ENCODE measurements at places on chromosomes 1 and 21.

GRCh38 chr1:13541435-13542215 is 27.8 kb upstream of the LRRC38 start:
- no peak for DNase-seq

DNA sequence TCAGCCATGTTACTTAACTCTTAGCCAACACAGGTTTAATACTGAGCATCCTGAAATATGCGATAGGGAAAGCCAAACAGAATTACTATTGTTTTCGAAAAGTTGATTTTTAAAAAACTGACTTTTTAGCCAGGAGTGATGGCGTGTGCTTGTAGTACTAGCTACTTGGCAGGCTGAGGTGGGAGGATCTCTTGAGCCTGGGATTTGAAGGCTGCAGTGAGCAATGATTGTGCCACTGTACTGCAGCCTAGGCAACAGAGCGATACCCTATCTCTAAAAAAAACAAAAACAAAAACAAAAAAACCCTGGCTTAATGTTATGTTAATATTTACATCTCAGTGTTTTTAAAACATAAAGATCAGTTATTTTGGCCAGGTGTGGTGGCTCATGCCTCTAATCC is 16.7 kb downstream of the NMNAT1 start:
- DNase-seq: no peak

DNA sequence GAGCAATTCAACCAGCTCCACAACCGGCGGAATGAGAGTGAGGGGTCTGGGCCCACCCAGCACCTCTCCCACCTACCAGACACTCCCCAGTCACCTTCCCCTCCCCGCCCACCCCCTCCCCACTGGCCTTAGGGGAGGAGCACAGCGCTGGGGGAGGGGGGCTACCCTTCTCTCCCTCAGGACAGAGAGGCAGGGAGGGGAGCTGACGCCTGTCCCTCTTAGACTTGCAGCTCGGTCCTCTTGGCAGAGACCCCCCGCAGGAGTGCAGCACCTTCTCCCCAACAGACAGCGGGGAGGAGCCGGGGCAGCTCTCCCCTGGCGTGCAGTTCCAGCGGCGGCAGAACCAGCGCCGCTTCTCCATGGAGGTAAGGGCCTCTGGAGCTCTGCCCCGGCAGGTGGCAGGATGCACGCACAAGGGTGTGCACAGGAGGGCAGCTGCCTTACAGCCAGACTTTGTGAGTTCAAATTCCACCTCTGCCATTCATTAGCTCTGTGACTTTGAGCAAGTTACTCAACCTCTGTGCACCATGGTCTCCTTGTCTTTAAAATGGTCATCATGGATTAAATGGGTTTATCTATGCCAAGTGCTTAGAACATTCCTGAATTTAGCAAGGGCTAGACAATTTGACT is 18.9 kb downstream of the CDK18 start:
- DNase-seq: no peak

DNA sequence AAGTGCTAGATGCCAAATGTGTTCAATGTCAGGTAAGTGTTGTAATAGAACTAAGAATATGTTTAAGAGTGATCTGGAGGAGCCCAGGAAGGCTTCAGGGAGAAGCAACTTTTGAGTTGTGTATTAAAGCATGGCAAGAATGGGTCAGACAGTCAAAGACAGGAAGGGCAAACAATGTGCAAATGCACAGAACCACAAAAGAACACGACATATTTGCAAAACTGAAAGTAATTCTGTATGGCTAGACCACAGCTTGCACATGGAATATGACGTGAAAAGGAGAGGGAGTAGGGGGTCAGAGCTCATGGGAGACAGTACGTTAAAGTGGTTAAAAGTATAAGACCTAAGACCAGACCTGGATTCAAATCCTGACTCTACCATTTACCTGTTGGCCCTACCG is 7.1 kb upstream of the SORT1 start:
- no peak for DNase-seq

GRCh38 chr1:169005776-169006175 is 100.7 kb upstream of the ATP1B1 start:
- no peak for DNase-seq

Measured in omental fat pad (tissue), 4 donors.